Hematopoietic multipotent progenitor cell treated with erythropoietin and hydrocortisone succinate and interleukin-3 and kit ligand, for 15 days (in vitro differentiated cells): ENCODE measurements at places on chromosomes 7 and 10.

GRCh38 chr7:155741805-155742204 lies 70.5 kb downstream of the SHH start:
- no peak for DNase-seq

DNA sequence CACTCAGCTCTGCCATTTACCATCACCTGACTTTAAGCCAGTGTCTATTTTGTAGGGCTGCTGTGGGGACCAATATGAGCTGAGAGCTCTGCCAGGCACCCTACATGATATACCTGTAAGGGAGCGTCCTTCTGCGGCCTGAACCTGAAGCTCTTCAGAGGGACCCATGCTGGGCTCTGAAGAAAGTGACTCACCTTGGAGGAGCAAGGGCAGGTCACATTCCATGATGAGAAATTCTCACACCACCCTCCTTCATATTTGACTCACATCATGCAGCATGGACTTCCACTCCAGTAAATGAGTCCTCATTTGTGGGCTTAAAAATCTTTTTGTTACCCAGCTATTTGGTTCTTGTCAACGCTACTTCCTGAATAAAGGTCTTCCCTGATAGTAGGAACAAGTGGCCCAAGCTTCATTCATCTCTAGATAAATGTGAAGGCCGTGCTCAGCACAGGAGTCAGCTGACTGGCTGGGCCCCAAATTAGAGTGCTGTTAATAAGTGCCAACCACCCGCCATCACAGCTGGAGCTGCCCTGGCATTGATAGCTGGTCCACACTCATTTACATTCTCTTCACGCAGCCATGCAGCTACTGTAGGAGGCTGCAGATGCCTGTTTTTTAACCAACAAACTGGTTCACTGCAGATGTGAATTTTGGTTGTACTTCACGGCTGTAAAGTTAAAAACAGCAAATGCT lies 78.4 kb downstream of the RNF216 start:
- DNase-seq: no peak

GRCh38 chr7:158249692-158250091 lies 337.9 kb downstream of the PTPRN2 start:
- DNase-seq: no peak

DNA sequence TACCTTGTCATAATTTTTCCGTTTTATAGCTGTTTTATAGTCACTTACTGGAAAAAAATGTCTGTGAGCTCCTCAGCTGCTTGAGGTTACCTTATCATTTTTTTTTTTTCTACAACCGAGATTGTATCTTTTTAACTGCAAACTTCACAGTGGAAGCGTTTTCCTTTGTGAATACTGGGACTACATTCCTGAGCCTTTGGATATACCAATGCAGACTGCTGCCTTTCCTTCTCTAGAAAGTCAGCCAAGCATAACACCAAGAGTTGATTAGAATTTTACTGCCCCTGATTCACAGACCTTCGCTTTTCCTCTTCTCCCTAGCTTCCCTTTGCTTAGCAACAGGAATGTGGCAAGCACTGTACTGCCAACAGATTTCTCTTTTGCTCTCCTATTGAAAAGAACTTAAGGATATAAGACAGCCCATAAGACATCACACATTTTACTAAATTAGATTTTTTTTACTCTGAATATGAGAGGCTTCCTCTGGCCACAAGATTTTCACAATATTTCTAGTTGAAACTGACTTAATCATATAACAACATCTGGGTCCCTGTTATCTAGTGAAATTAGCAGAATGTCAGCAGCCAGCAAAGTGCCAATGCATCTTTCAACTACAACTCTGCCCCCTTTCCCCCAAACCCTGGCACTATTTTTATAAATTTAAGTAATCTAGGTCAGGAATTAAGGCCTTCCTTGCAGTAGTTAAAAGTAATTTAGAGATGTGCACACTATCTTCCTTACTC lies 170.6 kb downstream of the PRKG1 start:
- no peak for DNase-seq

DNA sequence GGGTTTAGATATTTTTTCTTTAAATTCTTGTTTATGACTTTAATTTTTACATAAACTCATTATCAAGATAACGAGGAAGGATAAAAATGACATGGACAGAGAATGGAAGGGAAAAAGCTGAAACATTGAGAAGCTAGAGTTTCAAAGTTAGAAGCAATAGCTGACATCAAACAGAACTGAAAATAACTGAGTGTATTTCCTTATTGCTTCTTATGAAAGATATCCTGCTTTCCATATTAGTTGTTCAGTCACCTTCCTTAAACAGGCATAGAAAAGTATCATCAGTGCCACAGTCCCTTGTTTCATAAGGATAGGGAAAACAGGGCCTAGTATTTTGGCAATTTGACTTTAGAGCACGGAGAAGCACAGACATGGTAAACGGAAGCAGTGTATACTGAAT lies 460.5 kb upstream of the GHITM start:
- DNase-seq: no peak

- no peak for DNase-seq
Observed at GRCh38 chr10:86372119-86372783, 5.7 kb upstream of the GRID1 start.

GRCh38 chr10:96600337-96600736 lies 13.5 kb upstream of the TM9SF3 start:
- DNase-seq: no peak

GRCh38 chr10:77675347-77675746 lies 37.7 kb upstream of the KCNMA1 start:
- no peak for DNase-seq
